ENCODE measurements at places on chromosomes 4 and X. TPM values are rescaled to one million over a fixed set of nuclear protein-coding genes. Genes with fewer than 3 reads are reported as not detected.

GRCh38 chr4:159256037-159256436 is 153.2 kb downstream of the RAPGEF2 start:
- no peak for DNase-seq

DNA sequence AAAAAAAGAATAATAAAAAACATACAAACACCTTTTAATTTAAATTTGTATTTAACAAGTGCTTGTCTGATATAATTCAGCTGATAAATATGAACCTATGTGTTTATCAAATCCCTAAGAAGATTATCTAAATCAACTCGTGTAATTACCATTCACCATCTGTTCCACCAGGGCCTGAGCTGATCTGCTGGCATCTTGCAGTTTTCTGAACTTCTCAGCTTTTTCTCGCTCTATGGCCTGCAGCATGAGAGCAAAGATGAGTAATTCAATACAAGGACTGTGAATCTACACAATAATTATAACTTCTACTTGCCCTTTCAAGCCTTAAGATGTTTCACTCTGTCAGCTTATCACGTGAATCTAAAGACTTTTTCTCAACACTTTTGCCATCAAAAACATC is 709.7 kb downstream of the DMD start:
- no peak for DNase-seq

- no peak for DNase-seq
These were observed 131.1 kb downstream of the KLHL8 start for GRCh38 chr4:87089368-87089767.

- no peak for DNase-seq
These were observed 79.0 kb downstream of the ANXA3 start for GRCh38 chr4:78630615-78631014.

- no peak for DNase-seq
These were observed 41.3 kb upstream of the ANK2 start for GRCh38 chr4:113008135-113008534.

DNA sequence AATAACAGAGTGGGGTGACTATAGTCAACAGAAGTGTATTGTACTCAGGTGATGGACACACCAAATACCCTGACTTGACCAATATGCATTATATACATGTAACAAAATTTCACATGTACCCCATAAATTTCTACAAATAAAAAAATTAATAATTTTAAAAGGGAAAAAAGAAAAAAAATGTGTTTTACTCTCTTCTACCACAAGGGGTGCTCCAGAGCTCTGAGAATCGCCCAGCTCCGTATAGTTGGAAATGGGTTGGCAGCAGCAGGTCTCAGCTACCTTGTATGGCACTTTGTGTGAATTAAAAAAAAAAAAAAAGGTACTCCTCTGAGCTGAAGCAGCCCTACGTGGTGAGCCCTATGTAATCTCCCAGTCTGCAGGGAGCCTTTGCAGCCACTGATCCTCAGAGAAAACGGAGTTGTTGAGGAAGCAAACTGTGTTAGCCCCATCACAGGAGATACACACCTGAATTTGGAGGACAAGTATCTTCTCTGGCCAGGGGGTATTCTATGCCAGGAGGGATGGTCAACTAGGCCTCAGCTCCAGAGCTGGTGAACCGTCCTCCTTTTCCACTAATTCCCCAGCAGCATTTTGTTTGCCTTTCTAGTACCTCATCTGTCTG is 17.2 kb upstream of the POLA1 start:
- DNase-seq, result no peak

DNA sequence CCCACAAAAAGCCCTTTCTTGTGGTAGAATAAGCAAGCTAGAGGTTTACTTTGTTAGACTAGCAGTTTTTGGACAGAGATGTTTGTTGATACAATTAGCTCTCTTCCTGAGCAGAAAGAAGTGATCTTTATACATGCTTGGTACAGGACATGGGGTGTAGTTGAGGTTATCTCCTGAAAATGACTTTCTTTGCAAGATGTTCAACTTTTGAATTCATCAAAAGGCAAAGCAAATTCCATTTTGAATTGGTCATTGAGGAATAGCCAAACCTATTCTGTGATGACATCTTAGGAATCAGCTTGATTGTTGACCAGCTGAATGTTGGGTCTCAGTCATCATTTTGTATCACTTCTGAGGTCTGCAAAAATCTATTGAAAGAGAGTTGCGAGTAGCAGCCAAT is 3.8 kb downstream of the CPE start:
- DNase-seq, result no peak

GRCh38 chrX:126394681-126395080 is 157.9 kb downstream of the DCAF12L1 start:
- no peak for DNase-seq

DNA sequence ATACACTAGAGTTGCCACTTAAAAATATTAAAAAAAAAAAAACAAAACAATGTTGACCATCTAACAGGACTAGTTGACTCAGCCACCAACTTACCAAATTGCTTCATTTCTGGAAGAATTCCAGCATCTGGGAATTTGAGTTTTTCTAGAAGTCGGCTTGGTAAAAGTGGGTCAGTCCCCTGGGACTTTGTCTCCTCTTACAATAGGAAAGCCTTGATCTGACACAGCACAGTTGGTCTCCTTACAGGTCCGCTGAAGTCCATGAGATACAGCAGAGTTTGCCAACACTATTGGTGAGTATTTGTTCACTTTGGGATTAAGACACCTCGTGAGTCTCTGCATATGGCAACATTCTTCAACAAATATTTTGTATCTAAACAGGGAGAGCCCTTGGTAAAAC is 18.2 kb upstream of the DDIT4L start:
- no peak for DNase-seq

The CCDC149 gene
- total RNA-seq, result 11.8 TPM

The WNK3 gene
- 1.9 TPM for total RNA-seq

The FAM9C gene
- total RNA-seq, result not detected

The TMEM154 gene
- total RNA-seq, result 0.71 TPM

The SPANXD gene
- not detected for total RNA-seq

The TRIM60 gene
- total RNA-seq, result not detected

Data from sigmoid colon (tissue), 7 donors.